ENCODE measurements at places on chromosomes 16 and 17.

- DNase-seq: no peak
Observed at GRCh38 chr16:88357317-88358022, 25.3 kb upstream of the ZNF469 start.

- DNase-seq: no peak
Observed at GRCh38 chr16:85221771-85222154, 109.5 kb upstream of the CIBAR2 start.

DNA sequence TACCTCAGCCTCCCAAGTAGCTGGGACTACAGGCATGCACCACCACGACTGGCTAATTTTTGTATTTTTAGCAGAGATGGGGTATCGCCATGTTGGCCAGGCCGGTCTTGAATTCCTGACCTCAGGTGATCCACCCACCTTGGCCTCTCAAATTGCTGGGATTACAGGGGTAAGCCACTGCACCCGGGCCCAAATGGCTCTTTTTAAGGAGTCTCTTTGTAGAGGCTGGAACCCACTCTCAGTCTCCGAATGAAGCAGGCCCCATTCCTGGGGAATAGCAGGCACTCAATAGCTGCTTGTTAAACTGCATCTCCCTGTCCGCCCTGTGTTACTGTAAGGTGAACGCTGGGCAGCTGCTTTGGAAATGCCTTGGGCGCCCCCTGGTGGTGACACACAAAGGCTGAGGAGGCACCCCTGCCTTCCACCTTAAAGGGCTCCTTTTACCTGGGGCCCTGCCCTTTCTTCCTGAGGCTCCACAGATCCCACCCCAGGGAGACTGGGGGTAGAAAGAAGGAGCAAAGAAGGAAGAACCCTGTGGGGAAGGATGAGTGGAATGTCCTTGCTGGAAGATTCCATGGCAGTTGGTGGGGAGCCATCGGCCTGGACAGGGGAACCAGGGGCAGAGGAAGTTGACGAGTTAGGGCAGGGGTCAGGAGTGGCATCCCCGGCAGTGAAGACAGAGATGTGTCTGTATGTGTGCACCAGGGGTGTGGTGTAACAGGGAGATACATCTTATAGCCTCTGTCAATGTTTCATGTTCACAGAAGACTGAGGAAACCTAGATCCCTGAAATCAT, 6.1 kb upstream of the SP2 start:
- peak; percentile 81 for DNase-seq

GRCh38 chr16:1550069-1550468, 16.6 kb downstream of the TMEM204 start:
- no peak for DNase-seq

DNA sequence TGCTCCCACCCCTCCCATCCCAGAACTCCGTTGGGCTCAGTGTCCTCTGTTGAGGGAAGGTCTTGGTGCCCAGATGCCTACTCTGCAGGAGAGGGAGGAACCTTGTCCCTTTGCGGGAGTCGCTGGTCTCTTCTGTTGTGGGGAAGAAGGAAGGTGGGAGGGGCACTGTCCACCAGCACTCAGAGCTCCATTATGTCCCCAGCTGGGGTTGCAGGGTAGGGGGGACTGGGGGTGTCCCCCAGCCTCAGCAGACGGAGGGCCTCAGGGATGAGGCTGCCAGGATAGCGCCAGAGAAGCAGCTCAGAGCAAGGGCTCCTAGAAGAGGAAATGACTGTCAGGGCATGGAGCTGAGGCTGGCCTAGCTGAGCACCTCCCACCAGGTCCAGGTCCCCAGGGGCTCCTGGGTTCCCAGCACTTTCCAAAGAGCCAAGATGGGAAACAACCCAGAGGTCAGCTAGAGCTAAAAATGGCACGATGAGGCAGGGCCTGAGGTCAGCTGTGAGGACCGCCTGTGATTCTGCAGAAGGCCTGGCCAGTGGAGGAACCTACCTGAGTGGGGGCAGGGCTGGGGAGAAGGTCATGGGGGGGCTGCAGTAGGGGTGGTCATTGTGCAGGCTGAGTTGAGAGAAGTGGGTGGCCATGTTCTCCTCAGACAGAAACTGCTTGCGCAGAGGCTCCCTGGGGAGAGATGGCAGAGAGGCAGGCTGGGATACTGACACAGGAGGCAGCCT, 893 bp downstream of the HCFC1R1 start:
- no peak for DNase-seq

GRCh38 chr17:5203178-5203907, 11.7 kb upstream of the ZNF594 start:
- DNase-seq: no peak

GRCh38 chr16:71807905-71808592, 585 bp downstream of the AP1G1 start:
- DNase-seq: no peak

DNA sequence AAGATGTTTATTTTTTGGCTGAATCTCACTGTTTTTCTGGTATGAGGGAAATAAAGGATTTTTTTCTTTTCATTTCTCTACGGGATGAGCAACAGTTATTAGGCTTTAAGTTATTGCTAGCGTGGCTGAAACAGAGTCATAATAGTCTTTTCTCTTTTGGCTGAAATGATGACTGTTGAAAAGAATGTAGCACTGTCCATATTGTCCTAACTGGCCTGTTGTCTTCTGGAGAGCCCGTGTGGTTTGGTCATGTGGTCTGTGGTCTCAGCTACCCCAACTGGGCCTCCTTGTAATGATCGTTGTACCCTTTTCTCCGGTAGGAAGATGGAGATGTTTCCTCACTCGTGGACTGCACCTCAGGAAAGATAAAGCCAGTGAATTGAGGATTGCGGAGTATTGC, 36.6 kb downstream of the EPN2 start:
- DNase-seq: no peak

DNA sequence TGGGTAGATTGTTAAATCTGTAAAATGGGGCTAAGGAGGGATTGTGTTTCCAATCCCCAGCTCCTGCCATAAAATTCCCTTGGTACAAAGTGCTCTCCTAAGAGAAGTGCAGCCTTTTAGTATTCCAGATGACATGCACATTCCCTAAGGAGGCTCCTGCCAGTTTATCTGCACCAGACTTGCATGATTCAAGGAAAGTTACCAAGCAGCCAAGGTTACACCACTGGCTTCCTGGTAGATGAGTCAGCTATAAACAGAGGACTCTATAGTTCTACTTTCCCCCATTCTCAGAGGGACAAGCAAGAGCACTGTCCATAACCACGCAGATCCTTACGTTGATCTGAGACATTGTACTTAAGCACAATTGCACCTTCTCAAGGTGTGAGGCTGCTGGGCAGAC, 1.9 kb downstream of the CALB2 start:
- no peak for DNase-seq

DNA sequence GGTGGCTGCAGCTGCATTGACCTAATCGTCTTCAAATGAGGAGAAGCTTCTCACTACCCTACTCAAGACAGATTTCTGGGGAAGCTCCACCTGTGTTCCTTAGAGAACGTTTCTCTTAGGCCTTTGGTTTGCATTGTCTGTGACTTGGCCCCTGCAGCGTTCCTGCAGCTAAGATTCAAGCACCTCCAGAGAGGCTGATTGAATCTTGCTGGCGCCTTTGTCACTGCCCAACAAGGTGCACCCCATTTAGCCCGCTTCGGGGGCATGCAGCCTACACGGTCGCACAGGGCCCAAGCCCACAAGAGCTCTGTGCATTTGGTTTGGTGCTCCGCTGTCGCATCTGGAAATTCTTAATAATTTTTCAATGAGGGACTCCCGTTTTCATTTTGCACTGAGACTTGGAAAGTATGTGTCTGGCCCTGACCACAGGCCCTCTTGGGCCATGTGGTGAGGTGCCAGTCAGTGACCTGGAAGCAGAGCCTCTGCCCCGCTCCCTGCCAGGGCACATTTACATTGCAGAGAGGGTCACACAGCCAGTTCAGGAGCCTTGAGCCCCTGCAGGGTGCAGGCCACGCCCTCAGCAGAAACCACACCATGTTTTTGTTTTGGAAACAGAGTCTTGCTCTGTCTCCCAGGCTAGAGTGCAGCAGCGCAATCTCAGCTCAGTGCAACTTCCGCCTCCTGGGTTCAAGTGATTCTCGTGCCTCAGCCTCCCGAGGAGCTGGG, 51.1 kb upstream of the CACNG5 start:
- DNase-seq: no peak

DNA sequence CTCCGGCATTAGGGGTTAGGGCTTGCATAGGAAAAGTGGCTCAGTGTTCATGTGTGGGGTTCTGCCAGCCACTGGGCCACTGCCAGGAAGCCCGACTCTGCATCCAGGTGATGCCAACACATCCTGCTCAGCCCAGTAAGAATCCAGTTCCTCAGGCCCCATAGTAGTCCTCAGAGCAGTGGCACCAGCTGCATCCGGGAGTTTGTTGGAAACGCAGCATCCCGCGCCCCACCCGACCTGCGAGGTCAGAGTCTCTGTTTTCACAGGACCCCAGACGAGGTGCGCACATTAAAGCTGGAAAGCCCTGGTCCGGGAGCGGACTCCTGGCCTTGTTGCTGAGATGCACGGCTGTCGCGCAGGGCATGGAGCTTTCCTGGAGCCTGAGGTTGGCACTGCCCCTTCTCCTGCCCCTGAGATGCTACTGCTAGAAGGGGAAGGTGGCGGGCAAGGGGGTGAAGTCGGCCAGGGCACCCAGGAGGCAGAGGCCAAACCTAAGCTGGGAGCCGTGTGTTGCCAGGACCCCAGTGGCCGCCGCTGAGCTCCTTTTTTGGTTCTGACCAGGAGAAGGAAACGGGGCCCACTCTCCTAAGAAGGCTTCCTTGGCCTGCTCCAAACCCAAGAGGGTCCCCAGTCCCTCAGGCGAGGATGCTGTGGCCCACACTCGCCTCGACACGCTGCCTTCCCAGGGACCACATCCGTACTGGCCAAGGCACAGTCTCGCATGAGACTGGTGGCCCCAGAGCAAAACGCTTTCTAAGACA, 44.4 kb downstream of the NOS2 start:
- DNase-seq: no peak

DNA sequence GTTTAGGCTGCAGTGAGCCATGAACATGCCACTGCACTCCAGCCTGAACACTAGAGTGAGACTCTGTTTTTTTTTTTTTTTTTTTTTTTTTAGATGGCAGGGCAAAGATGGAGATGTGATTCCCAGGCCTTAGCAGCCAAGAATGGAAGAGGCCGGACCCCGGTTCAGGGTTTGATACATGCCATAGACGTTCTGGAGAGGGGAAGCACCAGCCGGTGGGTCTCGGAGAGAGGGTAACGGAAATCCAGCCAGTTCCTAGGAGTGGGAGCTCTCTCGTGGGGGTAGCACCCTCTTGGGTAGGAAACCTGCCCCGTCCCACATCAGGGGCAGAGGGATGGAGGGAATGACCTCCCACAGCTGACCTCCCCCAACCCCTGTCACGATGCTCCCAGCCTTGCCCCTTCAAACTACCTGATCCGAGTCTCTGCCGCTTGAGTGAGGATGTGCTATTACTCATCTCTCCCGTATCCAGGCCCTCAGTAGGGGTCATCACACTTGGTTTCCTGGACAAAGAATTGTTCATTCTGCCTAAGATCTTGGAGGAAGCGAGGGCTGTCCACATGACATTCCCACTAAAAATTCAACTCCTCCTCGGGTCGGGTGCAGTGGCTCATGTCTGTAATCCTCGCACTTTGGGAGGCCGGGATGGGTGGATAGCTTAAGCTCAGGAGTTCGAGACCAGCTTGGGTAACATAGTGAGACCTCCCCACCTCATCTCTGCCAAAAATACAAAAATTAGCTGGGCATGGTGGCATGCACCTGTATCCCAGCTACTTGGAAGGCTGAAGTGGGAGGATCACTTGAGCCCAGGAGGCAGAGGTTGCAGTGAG, 47.3 kb downstream of the MIS12 start:
- no peak for DNase-seq

DNA sequence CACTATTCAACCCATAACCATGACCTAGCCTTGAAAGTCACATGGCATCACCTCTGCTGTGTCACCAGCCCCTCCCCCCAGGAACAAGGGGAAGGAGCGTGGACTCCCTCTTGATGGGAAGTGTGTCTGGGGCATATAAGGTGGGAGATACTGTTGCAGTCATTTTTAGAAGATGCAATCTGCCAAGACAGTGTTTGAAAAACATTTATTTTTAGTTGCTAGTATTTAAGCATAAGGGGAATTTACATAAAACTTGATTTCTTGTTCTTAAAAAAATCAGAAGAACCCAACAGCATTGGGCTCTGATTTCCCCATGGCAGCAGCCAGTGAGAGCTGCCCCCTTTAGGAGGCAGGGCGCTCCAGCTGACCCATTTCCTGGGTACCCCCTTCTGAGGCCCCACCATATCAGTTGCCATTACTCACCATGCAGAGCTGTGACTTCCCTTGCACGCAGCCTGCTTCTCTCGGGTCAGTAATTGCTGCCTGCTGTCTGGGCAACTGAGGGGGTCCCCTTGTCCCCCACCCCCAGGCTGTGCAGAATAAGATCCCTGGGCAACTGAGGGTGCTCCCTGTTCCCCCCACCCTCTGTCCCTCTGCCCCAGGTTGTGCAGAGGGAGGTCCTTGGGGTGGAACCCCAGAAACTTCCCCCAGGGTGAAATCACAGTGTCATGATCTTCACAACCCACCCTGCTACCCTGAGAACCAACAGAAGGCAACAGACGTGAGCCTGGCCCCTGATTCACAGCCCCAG, 11.8 kb upstream of the CDC42EP4 start:
- DNase-seq: no peak

DNA sequence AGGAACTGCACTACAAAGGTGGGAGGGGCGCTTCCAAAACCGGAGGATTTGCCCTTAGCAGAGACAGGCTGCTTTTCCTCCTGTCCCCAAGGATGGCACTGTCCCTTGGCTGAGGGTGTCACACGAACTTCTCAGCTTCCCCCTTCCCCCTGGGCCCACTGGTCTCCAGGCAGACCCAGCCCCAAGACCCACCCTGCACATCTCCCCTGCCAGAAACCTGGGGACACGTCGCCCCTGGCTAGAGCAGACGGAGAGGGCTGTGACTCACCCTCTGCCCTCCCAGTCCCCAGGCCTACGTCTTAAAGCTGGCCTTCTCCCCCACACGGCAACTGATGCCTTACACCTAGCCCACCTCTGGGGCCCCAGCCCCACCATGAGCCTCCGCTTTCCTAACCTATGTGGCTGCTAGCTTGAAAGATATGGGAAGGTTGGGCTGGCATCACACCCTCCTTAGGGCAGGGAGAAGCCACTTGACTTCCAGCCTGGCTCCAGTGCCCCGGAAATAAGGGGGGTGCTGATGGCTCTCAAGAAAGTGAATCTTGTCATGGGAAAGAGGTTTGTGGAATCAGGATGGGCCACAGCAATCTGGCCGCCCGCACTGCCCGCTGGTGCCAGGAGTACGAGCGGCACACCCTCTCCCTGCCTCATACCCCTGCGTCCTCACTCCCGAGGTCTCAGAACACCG, 4.6 kb downstream of the ZNF319 start:
- DNase-seq: no peak

DNA sequence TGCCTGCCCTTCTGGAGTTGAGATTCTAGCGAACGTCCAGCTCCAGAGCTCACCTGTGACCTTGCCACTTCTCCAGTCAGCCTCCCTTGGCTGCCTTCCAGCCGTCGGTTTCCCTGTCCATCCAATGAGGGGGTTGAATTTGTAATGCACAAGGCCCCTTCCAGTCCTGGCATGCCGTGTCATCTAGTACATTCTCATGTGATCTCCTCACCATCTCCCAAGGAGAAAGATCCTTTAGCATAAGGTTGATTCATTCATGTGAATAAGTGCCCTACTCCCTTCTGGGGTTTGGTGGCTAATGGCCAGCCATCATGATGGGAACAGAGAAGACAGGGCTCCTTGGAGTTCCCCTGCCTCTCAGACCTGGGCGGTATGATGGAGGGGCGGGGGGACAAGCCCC, 18.9 kb upstream of the ABCC3 start:
- no peak for DNase-seq

- no peak for DNase-seq
Observed at GRCh38 chr17:20952183-20952582, 90.6 kb downstream of the USP22 start.

Measured in left hindlimb (tissue), 1 donor.